ENCODE measurements at places on chromosomes 3 and 15.

- DNase-seq = no peak
Observed at GRCh38 chr15:33182278-33182905, 12.1 kb downstream of the FMN1 start.

DNA sequence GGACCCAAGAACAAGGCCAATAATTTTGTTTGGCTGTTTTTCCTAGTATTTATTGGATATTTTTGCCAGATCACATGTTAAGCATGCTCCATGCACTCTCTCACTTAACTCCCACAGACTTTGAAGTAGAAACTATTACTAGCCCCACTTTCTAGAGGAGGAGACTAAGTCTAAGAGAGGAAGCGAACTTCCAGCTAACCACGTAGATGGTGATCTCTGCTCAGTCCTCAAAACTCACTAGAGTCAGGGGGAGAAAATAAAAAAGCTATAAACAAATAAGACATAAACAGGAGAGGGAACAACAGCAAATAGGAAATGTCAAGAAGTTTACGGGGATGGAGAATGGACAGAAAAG, 481.0 kb upstream of the PROK2 start:
- DNase-seq = no peak

DNA sequence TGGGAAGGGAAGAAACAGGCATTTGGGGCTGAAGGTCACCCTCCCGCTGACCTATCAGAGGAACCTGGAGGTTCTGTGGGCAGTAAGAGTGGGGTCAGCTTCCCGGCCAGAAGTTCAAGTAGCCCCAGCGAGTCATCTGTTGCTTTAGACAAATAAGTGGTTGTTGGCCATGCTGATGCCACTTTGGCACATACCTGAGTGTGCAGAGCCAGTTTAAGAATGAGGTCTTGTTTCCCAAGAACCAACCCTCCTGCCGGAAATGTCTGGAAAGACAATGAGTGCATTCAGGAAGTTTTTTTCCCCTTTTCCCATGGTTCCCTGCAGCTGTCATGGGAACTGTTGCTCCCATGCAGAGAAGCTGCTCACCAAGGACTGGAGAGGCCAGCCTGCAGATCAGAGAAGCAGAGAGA, 166.7 kb downstream of the ZNF621 start:
- no peak for DNase-seq

DNA sequence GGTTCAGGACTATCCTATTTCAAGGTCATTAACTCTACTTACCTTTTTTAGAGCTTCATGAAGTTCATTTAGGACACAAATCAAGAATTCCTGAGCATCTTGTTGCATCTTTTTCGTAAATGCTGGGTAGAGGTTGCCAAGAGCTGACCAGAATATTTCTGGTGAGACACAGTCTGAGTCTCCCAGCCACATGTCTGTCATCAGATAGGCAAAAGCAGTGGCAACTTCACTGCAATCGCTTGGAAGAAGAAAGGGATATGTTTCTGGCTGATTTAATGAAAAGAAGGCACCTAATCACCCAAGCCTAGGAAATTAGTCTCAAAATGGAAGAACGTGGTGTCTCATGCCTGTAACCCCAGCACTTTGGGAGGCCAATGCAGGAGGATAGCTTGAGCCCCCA, 2.9 kb downstream of the USP50 start:
- DNase-seq = no peak

DNA sequence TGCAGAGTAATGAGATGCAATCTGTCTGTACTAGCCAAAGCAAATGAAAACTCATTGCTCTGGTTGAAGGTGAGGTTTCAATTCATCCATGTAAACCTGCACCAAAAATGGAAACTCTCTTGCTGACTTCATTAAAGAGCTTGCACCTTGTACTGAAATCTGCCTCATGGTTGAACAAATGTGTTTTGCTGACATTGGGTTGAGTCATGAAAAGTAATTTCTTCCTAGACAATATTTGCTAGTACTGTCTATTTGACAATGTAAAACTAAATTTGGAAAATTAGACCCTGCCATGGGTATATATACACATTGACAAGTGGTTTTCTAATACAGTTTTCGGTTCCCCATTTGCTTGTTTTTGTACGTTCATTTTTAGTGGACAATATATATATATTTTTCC, 33.3 kb downstream of the RYR3 start:
- DNase-seq = no peak

- DNase-seq = no peak
Observed at GRCh38 chr3:114674036-114674435, 380.2 kb downstream of the TIGIT start.

GRCh38 chr15:44633603-44634002, 29.9 kb downstream of the SPG11 start:
- DNase-seq = no peak

DNA sequence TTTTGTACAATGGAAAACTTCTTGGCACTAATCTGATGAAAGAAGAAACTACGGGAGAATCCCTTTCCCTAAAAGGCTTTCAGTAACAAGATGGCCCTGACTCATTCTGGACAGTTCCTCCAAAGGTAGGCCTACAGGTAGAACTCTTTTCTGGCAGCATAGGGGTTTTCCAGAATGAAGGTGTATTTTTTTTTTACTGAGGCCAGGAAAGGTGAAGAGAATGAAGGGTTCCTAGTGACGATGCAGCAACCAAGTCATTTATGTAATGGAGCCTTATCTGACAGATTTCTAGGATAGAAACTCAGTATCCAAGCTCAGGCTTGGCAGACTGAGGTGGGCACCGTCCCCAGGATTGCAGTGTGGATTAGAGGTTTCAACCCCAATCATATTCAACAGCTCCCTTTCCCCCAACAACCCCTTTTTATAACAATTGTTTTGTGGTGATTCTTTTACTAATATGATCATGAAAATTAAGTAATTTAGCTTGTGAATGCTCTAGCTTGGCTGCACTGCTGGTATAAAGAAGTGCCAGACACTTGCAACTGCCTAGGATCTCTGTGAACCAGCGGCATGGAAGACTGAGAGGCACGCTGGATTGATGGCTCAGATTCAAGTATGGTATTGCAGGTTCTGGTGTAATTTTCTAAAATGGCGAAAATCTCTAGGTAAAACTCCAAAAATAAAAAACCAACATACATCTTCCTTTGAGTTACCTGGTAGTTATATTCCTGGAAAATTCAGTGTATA, 8.7 kb upstream of the TRIM69 start:
- DNase-seq = no peak

- no peak for DNase-seq
Observed at GRCh38 chr15:46127361-46127874, 492.6 kb downstream of the SQOR start.

DNA sequence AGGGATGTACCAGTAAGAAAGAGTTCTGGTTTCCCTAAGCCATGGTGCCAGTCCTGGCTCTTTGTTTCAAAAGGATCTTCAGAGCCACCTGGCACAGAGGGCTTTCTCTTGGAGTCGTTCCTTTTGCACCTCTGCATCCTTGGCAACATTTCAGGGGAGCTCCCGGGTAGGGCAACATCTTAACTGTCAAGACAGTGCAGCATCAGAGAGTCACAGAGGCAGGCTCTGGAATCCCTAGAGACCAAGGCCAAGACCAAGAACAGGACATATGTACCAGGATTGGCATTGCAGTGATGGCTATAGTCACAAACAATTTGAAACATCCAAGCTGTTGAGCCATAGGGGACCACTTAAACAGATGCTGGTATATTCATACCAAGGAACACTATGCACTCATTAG, 129.4 kb upstream of the ADPGK start:
- DNase-seq = no peak

GRCh38 chr15:59873644-59874272, 130.4 kb upstream of the FOXB1 start:
- no peak for DNase-seq

DNA sequence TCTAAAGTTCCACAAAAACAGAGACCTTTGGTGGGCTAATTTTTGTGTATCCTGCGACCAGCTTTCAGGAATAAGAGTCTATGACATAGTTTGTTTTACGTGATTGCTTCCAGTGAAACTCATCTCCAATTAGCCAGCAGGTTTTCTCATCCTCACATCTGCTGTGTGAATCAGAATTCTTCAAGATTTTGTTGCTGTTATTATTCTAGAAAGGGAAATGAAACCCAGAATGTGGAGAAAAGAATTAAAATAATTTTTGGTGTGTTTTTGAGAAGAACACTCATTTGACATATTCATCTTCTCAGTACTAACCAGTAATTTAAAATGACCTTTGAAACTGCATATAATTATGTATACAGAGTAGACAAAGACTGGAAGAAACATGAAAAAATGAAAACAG, 175.9 kb downstream of the USP13 start:
- DNase-seq = no peak

- no peak for DNase-seq
Observed at GRCh38 chr3:124826703-124827102, 60.5 kb downstream of the ITGB5 start.

- no peak for DNase-seq
Observed at GRCh38 chr3:170848292-170848917, 21.6 kb downstream of the RPL22L1 start.

DNA sequence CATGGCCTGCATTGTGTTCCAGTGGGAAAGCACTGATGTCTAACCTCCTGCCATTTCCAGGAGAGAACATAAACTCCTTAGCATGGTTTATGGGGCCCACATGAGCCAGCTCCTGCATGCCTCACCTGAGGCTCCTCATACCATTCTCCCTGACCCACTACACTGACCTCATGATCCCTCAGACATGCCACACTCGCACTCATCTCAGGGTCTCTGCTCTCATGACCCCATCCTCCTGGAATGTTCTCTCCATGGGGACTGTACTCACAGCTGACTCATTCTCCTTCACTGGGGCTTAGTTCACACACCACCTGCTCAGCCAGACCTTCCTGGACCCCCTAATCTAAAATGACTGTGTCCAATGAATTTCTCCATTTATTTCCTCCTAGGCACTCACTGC, 4.0 kb upstream of the LMCD1 start:
- no peak for DNase-seq

DNA sequence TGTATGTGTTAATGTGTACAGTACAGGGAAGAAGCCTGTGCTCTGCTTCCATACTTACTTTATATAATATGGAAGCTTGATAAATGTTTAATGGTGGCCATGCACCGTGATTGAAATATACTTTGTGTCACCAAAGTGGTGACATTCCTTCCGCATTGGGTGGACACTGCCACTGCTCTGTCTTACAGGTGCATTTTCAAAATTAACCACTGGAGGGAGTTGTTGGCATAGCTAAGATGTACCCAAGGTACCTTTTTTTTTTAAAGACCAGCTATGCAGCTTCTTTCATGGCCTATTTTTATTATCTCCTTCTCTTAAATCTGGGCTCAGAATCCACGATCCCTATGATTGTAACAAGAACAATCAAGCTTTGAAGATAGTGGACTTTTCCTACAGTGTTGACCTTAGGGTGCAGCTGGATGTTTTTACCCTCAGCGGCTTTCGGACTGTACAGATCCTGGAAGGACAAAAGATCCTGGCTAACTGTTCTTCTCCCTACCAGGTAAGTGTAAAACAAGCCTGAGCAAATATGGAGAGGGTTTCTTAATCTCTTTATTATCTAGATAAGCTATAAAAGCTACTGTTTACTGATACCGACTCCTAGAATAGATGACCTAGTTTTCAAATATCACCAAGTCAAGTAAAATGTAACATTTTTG, 21.6 kb upstream of the PAK6 start:
- peak; percentile 66 for DNase-seq

DNA sequence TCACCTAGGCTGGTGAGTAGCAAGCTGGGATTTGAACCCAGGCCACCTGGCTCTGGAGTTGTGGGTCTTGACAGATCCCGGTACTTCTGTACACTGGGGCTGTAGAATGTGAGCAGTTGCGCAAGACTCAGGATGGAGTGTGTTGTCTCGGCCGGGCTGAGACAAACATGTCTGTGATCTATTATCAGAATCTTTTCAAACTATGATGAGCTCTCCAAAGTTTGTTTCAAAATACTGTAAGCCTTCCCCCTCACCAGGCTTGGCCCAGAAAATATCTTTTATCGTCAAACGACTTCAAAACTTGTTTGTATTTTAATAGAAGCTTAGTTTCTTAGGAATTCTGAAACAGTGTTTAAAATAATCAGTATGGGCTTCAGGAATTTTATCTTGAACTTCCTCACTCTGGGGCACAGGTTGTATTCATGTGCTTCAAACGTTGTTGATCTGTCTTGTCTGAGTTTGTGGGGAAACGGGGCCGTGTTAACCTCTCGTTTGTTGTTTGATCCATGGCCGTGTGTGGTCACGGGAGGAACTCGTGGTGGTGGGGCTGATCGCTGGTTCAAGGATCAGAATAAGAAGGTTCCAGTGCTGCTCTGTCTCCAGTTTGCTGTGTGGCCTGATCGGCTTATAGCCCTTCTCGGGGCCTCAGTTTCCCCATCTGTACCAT, 40.3 kb upstream of the TFRC start:
- DNase-seq = no peak

- DNase-seq = no peak
Observed at GRCh38 chr3:66808891-66809594, 189.1 kb upstream of the KBTBD8 start.

GRCh38 chr3:69494185-69494584, 108.3 kb upstream of the FRMD4B start:
- no peak for DNase-seq

GRCh38 chr3:119322021-119322834, 28.0 kb downstream of the ARHGAP31 start:
- no peak for DNase-seq

DNA sequence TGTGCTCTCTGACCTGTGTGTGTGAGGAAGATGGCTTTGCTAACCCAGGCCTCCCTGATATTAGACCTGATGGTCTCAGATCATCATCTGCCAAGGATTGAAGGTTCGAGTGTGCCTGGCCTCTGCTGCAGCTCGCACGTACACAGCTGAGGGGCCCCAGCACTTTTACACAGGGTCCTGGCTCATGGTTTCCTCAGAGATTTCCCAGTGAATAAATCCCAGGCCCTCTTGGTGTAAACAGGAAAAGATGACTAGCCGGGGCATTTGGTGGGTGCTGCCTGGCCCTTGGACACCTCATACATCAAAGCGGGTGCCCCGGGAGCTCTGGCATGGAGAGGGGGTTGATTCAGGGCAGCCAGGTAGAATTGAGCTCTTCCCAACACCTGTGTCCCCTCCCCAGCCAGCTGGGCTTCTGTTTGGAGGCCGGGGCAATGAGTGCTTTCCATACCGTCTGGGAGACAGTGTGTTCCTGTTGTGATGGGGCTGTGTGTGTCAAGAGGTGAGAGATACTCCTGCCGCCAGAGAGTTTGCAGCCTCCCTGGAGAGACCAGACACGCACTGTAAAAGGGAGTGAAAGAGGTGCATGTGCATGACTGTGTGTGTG, 72.5 kb upstream of the TLE3 start:
- DNase-seq = no peak

DNA sequence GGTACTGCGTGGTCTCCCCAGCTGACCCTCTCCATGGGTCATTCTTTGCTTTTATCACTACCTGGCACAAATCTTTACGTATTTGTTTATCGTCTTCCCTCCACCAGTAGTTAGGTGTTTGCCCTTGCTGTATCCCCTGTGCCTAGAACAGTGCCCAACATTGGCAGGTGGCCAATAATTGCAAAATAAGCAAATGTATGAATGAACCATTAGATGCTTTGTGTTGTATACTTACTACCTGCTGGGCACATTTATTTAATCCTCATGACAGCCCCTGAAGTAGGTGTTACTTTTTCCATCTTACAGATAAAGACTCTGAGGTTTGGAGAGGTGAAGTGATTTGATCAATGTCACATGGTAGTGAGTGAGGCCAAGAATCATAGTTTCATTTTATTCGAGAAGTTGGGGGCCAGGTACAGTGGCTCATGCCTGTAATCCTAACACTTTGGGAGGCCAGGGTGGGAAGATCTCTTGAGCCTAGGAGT, 2.0 kb upstream of the TWF2 start:
- no peak for DNase-seq
